H9 (cell line): ENCODE measurements at places on chromosomes 5 and 9.
A peak's percentile ranks its signal among the peaks of the same experiment; 100 is the strongest.

DNA sequence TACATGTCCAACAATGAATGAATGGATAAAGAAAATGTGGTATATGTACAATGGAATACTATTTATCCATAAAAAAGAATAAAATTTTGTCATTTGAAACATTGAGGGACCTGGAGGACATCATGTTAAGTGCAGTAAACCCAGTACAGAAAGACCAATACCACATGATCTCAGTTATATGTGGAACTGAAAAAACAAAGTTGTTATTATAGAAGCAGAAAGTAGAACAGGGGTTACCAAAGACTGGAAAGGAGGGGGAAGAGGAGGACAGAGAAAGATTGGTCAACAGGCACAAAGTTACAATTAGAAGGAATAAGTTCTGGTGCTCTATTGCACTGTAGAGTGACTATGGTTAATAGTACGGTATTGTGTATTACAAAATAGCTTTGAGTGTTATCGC is 233.8 kb downstream of the SEMA6A start:
- DNase-seq = no peak

GRCh38 chr9:118992813-118993794 is 376.1 kb downstream of the BRINP1 start:
- no peak for DNase-seq

GRCh38 chr5:54175-54730 is 37.7 kb upstream of the PLEKHG4B start:
- no peak for DNase-seq

- no peak for DNase-seq
These were observed 231.0 kb downstream of the ESM1 start for GRCh38 chr5:54754420-54754819.

- DNase-seq = no peak
These were observed 25.1 kb downstream of the CEMIP2 start for GRCh38 chr9:71743217-71743705.

DNA sequence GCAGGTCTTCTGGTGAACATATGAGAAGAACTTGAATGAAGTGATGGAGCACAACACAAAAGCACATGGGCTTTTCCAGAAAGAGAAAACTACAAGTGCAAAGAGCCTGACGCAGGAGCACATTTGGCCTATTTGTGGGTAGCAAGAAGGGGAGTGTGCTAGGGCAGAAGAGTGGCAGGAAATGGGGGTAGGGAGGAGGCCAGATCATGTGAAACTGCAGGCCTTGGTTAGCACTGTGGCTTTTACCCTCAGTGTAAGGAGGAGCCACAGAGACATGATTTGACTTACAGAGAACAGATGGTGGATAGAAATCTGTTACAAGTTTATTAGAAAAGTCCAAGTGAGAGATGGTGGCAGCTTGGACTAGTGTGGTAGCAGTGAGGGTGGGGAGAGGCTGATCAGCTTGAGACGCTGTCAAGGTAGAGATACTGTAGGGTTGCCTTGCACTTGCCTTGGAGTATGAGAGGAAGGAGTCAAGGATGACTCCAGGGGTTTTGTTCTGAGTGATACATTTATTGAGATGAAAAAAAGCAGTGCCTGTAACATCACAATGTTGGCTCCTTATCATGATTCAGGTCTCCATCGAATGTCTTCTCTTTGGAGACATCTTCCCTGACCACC is 126.7 kb downstream of the PPP2R2B start:
- DNase-seq = no peak

DNA sequence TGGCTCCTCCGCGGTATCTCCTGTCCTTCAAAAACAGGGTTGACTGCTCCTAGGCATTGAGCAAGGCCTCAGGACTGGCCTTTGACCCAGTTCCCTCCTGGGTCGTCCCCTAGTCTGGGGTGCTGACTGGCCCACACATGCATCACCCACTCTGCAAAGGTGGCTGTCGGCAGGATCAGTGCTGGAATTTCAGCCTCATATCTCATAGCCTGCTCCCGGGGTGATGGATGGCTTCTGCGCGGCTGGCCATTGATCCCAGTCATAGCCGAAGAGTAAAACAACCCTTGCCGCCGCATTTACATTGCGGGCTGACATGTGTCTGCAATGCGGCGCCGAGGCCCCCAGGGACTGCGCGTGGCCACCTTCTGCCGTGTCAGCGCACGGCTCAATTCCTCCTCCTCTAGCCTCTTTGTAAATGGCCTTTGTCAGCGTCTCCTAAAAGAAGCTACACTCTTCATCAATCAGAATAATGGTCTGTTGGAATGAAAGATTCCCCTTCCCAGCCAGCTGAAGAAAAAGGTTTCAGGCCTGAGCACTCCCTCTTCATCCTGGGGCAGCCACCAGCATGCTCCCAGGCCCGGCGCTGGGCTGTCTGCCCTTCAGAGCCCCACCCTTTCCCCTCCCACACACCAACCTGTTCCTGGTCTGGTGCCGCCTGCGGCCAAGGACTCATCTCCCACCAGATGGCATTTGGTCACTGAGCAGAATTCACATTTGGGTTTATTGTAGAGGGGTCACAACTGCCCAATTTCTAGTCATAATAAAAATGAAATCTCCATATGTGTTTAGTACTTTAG is 159.0 kb downstream of the PJA2 start:
- no peak for DNase-seq

DNA sequence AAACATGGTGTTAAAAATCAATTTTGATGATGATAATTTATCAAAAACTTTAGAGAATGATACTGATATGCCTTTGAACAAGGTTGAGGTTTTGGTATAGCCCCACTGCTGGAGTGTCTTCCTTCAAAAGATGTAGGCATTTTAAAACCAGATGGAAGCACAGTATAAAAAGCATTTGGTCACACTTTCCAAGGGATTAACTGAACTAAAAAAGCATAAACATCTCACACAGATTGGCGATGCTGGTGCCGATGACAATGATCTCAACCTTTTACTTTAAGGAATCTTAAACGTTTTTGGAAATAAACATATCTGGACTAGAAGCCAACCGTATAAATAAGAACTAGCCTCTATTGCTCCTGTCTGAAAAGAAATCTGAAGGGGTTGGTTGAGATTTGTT is 488.4 kb downstream of the ENC1 start:
- DNase-seq = no peak

- DNase-seq = no peak
These were observed 846 bp downstream of the MGAT1 start for GRCh38 chr5:180801596-180802324.

- no peak for DNase-seq
These were observed 34.1 kb downstream of the ELOVL7 start for GRCh38 chr5:60809891-60810425.

GRCh38 chr9:118091711-118092500 is 387.7 kb downstream of the TLR4 start:
- no peak for DNase-seq

- peak; percentile 68 for DNase-seq
These were observed 16.2 kb downstream of the OR2V2 start for GRCh38 chr5:181163487-181164075.

DNA sequence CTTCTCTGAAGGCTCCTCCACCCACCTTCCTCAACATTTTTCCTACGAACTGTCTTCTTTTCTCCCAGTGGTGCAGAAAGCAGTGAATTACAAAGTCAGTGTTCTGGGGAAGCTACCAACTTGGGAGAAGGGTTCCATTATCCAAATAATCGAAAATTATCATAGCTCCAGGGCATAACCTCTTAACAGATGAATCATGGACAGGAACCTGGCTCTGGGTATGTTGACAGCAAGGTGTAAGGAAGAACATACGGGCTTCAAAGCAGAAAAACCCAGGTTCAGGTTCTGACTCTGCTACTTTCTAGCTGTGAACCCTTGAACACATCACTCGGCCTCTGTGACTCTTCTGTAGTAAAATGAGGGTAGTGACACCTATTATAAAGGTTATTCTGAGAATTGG is 351.3 kb downstream of the ENC1 start:
- no peak for DNase-seq

GRCh38 chr5:128535251-128535650 is 2.8 kb downstream of the FBN2 start:
- no peak for DNase-seq

- DNase-seq = no peak
These were observed 68.5 kb downstream of the SLC28A3 start for GRCh38 chr9:84271921-84272556.

DNA sequence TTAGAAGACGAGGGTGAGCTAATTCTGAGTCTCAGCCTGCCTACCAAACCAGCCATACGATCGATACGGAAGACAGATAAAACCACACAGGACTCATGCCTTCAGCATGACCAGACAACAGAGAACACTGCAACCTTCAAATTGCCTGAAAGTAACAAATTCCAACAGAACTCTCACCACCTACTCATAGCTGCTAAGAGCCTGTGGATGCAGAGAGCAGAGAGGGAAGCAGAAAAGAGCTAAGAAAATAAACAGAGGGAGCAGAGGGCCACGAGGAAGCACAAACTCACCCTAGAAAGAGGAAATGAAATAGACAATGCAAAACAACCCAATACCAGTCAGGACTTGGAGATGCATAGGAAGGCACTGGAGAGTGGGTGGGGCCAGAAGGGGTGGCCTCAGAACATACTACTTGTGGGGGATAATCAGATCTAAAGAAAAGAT is 86.7 kb upstream of the TAS2R1 start:
- no peak for DNase-seq
